ENCODE measurements at places on chromosomes 7 and 10. TPM values are rescaled to one million over a fixed set of nuclear protein-coding genes. Genes with fewer than 3 reads are reported as not detected.

The SEC61A2 gene
- total RNA-seq: 15.3 TPM

The ABCB1 gene
- 2.4 TPM for total RNA-seq

The CRTAC1 gene
- total RNA-seq: 2.6 TPM

The CYP2C9 gene
- 12.3 TPM for total RNA-seq

The STRIP2 gene
- total RNA-seq: 16.8 TPM
